ENCODE measurements at places on chromosomes 1 and 21. TPM values are rescaled to one million over a fixed set of nuclear protein-coding genes. Genes with fewer than 3 reads are reported as not detected.

The HSD3B2 gene
- total RNA-seq, result not detected

The VSIG8 gene
- not detected for total RNA-seq

The FAM131C gene
- total RNA-seq, result 16.5 TPM

The LCE3E gene
- not detected for total RNA-seq

The AMY2A gene
- total RNA-seq, result not detected

The RXFP4 gene
- total RNA-seq, result not detected

The POU3F1 gene
- not detected for total RNA-seq

The RHOU gene
- total RNA-seq, result 7.2 TPM

The OXCT2 gene
- 0.38 TPM for total RNA-seq

The ATPAF1 gene
- 33.1 TPM for total RNA-seq

The LHX8 gene
- 1.5 TPM for total RNA-seq

The RASSF5 gene
- total RNA-seq, result 1.4 TPM

The TFAP2E gene
- total RNA-seq, result 0.56 TPM

The FOXD2 gene
- 0.35 TPM for total RNA-seq

The ADAMTS1 gene
- 0.16 TPM for total RNA-seq

The TMPRSS3 gene
- 0.09 TPM for total RNA-seq

The CYP4A22 gene
- not detected for total RNA-seq

The AMY1A gene
- total RNA-seq, result not detected

The CFAP126 gene
- not detected for total RNA-seq

The S100A7 gene
- not detected for total RNA-seq

The HSD3B1 gene
- total RNA-seq, result not detected

The TBX19 gene
- 0.61 TPM for total RNA-seq

The SFN gene
- total RNA-seq, result 397 TPM

The TIE1 gene
- total RNA-seq, result not detected

The CD34 gene
- total RNA-seq, result not detected

The DCST1 gene
- total RNA-seq, result not detected

The UBXN10 gene
- not detected for total RNA-seq

The RHBG gene
- not detected for total RNA-seq

The SPRR2B gene
- total RNA-seq, result not detected

The SPRR5 gene
- total RNA-seq, result not detected

The OR2T8 gene
- total RNA-seq, result not detected

The GRHL3 gene
- total RNA-seq, result 0.53 TPM

The OR2T35 gene
- total RNA-seq, result not detected

The PINK1 gene
- 37.5 TPM for total RNA-seq

The SLC9C2 gene
- not detected for total RNA-seq

The RNU1-2 gene
- total RNA-seq, result not detected

The RYR2 gene
- not detected for total RNA-seq

The ATP6V1G3 gene
- not detected for total RNA-seq

The MCOLN3 gene
- total RNA-seq, result 3.6 TPM

The TSPEAR gene
- total RNA-seq, result not detected

The RAP1GAP gene
- 14.4 TPM for total RNA-seq

The HENMT1 gene
- 6.0 TPM for total RNA-seq

The HMGB4 gene
- total RNA-seq, result not detected

The BCL2L15 gene
- not detected for total RNA-seq

The GDAP2 gene
- total RNA-seq, result 7.2 TPM

The LRRC38 gene
- total RNA-seq, result not detected

The C8B gene
- total RNA-seq, result not detected

The ALX3 gene
- total RNA-seq, result not detected

The PER3 gene
- total RNA-seq, result 1.3 TPM

Measured in A549 treated with CpdA at 1 μM for 4 hours (cell line).